ENCODE measurements at places on chromosomes 11 and 22. TPM values are rescaled to one million over a fixed set of nuclear protein-coding genes. Genes with fewer than 3 reads are reported as not detected.

GRCh38 chr22:19571207-19571795, 47.1 kb upstream of the CLDN5 start:
- DNase-seq: no peak

DNA sequence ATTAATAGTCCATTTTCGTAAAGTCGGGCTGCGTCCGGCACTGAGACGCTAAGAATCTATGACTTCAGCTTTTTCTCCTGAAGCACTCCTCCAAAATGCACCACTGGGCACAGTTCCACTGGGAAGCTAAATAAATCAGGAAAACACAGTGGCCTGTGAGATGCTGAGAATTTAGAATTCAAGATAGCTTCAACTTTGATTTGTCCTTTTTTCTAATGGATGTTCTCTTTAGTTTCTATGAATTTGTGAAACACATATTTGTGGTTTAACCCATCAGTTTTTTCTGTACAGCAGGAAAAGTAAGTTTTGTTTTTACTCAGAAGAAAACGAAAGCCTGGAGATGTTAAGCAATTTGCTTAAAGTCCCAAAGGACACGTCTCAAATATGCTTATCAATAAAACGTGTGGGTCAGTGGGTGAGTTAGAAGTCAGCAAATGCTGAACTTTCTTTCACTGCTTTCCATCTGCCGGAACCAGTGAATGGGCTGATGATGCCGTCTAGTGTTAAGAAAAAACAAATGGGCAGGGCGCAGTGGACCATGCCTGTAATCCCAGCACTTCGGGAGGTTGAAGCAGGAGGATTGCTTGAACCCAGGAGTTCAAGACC, 40.7 kb upstream of the CLMP start:
- no peak for DNase-seq

DNA sequence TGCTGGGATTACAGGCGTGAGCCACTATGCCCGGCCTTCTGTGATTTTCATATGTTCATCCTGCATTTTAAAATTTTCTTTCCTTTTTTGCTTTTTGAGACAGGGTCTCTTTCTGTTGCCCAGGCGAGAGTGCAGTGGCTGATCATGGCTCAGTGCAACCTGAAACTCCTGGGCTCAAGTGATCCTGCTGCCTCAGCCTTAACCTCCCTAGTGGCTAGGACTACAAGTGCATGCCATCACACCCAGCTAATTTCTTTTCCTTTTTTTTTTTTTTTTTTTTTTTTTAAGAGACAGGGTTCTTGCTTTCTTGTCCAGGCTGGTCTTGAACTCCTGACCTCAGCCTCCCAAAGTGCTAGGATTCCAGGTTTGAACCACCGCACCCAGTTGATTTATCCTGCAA, 54.1 kb upstream of the WT1 start:
- no peak for DNase-seq

DNA sequence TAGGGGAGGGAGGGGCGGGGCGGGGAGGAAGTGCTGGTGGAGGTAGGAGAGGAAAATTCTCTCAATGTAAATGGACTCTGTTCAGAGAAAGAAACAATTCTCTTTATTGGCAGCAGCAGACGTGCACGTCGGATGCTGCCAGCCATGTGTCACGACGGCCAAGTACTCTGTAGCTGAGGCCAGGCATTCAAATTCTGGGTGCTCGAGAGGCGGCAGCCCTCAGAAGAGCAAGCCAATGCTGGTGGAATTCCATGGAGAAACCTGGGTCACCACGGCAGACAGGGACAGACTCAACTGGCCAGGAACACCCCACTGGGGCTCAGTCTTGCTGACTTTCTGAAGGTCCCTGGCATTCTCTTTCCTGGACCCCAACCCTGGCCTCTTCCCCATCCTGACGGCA, 90.8 kb downstream of the ABTB2 start:
- DNase-seq: no peak

DNA sequence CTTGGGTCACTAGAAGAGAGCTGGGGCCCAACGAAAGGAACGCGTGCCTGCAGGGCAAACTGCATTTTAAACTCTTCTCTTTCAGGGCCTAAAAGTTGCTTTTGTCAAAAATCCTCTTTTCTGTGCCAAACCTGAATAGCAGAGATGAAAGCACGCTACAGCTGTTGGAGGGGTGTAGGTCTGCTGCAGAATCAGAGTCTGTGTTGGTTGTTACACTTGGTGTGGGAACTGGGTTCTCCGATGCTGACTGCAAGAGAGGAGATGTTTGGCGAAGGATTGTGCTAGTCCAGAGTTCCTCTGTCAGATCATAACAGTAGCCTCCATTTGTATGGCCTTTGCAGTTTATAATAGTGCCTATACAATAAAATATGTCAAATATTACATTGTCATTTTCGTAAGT, 41.8 kb downstream of the BARX2 start:
- DNase-seq: no peak

GRCh38 chr11:76637491-76638269, 32.9 kb downstream of the LRRC32 start:
- DNase-seq: no peak

DNA sequence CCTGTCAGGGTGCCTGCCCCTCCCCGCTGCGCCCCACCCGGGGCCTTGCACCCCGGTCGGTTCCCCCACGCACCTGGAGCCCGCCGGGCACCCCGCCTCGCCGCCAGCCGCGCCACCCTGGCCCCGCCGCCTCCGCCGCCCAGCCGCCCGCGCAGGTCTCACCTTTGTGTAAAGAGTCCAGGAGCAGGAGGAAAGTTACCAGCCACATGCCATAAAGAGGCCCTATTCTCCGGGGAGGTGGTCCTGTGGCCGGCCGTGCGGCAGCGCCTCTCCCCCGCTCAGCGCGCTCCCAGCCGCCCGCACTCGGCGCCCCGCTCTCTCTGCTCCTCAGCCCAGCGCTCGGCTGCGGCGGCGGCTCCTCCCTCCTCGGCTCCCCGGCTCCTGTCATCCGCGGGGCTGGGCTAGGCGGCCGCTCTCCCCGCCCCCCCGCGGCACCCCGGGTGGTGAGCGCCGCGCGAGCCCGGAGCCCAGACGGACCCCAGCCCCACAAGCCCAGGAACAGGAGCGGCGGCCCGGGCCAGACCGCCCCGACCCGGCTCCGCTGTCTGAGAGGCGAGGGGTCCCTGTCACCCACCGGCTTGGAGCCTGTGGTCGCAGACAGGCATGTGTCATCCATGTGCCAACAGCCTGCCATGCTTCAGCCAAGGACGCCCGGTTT, at the start of gene DSCAML1:
DSCAML1 (minus strand) TSS at position 345 of the 658 bp plus-strand sequence; CDS start at position 208, 137 bp downstream.
- DNase-seq: no peak

DNA sequence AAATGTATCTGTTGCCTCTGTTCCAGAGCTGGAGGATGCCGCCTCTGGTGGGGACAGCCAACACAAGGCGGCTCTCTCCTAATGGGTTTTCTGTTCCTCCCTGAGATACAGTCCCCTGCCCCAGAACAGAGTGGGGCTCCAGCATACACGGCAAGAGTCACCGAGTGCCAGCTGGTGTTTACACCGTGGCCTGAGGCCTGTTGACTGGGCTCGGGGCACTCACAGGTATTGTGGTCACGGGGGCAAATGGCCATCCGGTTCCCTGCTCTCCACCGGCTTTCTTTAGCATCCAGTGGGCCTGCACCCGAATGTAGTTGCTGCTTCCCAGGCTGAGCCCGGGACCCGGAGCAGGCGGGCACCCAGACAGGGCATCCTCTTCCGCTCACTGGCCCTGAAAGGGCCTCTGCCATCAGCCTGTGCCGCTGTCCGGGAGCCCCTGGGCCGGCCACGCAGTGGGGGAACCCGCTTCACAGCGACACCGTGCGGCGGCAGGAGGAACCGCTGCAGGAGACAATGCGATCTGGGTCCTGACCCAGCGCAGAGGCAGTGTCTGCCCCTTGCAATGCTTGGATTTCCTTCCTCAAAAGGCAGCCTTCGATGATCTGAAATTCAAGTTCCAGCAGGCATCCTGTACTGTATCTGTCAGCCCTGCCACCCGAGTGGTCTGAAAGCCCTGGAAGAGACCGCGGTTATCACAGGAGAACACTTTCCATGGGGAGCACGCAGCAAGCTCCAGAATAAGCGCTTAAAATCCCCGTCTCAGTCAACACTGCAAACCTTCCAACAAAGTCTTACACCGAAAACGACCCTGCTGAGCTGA, 859 bp upstream of the KRTAP5-5 start:
- DNase-seq: no peak

The SPTBN2 gene
- 73.2 TPM for total RNA-seq

The PKP3 gene
- total RNA-seq: 71.2 TPM

The RASGRP2 gene
- total RNA-seq: 5.1 TPM

The ELMOD1 gene
- 3.9 TPM for total RNA-seq

The OR52I1 gene
- total RNA-seq: not detected

The KIF18A gene
- total RNA-seq: 8.0 TPM
